Type B pancreatic cell (in vitro differentiated cells): ENCODE measurements at places on chromosomes 16 and 17. TPM values are rescaled to one million over a fixed set of nuclear protein-coding genes. Genes with fewer than 3 reads are reported as not detected.

DNA sequence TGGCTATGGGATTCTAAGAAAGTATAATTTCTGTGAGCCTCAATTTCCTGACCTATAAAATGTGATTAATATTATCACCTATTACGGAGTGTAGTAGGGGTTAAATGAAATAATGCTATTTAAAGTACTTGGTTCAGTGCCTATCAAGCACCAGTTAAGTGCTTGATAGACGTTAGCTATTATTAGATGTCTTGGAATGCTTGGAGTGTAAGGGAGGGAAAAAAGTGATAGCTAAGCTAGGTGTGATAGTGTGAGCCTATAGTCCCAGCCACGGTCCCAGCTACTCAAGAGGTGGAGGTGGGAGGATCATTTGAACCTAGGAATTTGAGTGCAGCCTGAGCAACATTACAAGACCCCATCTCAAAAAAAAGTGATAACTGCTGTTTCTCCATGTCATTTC, 7.5 kb downstream of the ORC6 start:
- peaks cover 19% of the 10 kb centered on the region for H3K36me3 ChIP-seq
- no peak for DNase-seq
- H3K27ac ChIP-seq, result no peak overlapping the region
- no peaks in the 10 kb centered on the region for H3K27me3 ChIP-seq

DYNLRB2 gene
- total RNA-seq, result 2.3 and 4.3 TPM in 2 replicates

- H3K4me3 ChIP-seq, result no peak overlapping the region
- no peaks in the 10 kb centered on the region for H3K27me3 ChIP-seq
- no peak overlapping the region for H3K27ac ChIP-seq
- peaks cover 8% of the 10 kb centered on the region for H3K4me1 ChIP-seq
- no peaks in the 10 kb centered on the region for H3K36me3 ChIP-seq
Measured at GRCh38 chr16:11283820-11284248, 2.7 kb upstream of the PRM1 start.

FOXN1 gene
- total RNA-seq, result 1.0 and 1.2 TPM in 2 replicates

- DNase-seq, result no peak
- peaks cover 8% of the 10 kb centered on the region for H3K36me3 ChIP-seq
- H3K27ac ChIP-seq, result peak overlapping the region; percentile 53
- H3K4me1 ChIP-seq, result peaks cover 42% of the 10 kb centered on the region
- no peak overlapping the region for H3K4me3 ChIP-seq
Measured at GRCh38 chr17:17119533-17119932, 77.3 kb downstream of the MPRIP start.

- H3K27ac ChIP-seq, result peak overlapping the region; percentile 30
- DNase-seq, result no peak
Measured at GRCh38 chr17:29162082-29162908, 17.9 kb downstream of the MYO18A start.

DNA sequence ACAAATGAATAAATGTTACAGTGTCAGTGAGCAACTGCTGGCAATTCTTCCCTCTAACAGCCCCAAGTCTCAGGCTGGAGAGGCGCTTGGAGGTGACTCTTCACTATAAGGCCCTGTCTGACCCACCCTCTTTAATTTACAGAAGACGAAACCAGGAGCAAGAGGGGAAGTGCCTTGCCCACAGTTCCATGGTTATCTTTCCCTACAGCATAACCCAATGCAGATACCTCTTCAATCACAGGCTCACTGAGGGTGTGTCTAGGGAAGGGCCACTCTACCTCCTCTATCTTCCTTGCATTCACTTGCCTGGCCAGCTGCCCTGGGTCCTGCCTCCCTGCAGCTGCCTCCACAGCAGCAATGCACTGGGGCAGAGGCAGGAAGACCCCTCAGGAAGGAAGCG, 9.6 kb upstream of the N4BP1 start:
- peaks cover 5% of the 10 kb centered on the region for H3K4me1 ChIP-seq
- no peaks in the 10 kb centered on the region for H3K36me3 ChIP-seq
- no peak overlapping the region for H3K4me3 ChIP-seq
- peaks cover 23% of the 10 kb centered on the region for H3K27me3 ChIP-seq
- DNase-seq, result no peak

- H3K4me1 ChIP-seq, result no peaks in the 10 kb centered on the region
- peak; percentile 64 for DNase-seq
- H3K27ac ChIP-seq, result no peak overlapping the region
- H3K27me3 ChIP-seq, result no peaks in the 10 kb centered on the region
- no peak overlapping the region for H3K4me3 ChIP-seq
- peaks cover 10% of the 10 kb centered on the region for H3K36me3 ChIP-seq
Measured at GRCh38 chr17:260031-260791, 78.8 kb upstream of the DOC2B start.

C17orf107 gene
- 4.4 and 9.3 TPM in 2 replicates for total RNA-seq

PRSS36 gene
- 1.8 and 2.0 TPM in 2 replicates for total RNA-seq

GPR142 gene
- total RNA-seq, result 4.1 and 8.8 TPM in 2 replicates

DNA sequence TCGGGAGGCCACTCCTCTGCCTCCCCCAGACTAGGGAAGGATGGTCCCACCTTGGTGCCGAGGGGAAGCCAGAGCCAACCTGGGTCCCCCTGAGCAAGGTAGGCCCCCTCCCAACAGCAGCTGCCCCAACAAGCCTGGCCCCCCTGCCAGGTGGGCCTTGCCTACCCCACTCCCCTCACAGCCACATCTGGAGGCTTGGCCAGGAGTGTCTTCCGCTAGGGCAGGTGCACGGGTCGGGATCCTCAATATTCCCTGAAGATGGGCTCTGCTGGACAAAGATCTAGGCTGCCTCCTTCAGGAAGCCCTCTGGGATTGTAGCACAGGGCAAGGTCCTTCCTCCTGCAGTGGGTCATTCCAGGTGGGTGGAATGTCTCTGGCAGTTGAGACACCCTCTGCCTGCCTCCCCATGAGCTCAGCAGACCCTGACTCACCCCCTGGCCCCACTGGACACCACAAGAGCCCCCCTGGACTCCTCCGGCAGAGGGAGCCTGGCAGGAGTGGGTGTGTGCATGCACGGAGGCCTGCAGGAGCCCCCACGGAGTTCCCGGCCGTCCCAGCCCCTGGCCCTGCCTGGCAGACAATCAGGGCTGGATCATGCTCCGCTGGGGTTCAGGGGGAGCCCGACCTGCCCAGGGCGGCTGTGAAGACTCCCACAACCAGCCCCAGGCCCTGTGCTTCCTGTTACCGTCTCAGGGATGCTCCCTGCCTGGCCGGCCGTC, 435 bp downstream of the C1QTNF8 start:
- no peaks in the 10 kb centered on the region for H3K27me3 ChIP-seq
- no peaks in the 10 kb centered on the region for H3K4me1 ChIP-seq
- H3K27ac ChIP-seq, result no peak overlapping the region
- DNase-seq, result no peak
- H3K4me3 ChIP-seq, result no peak overlapping the region

CHST5 gene
- 0.60 and 1.9 TPM in 2 replicates for total RNA-seq

APOH gene
- 4.1 and 6.4 TPM in 2 replicates for total RNA-seq

TEKT5 gene
- 0.41 and 0.52 TPM in 2 replicates for total RNA-seq

GRCh38 chr17:50853781-50854180, 12.4 kb downstream of the TOB1 start:
- peaks cover 8% of the 10 kb centered on the region for H3K27me3 ChIP-seq
- peaks cover 24% of the 10 kb centered on the region for H3K4me1 ChIP-seq
- H3K4me3 ChIP-seq, result no peak overlapping the region
- H3K36me3 ChIP-seq, result no peaks in the 10 kb centered on the region
- DNase-seq, result peak; percentile 18

GRCh38 chr17:2929881-2930533, 133.4 kb downstream of the OR1D5 start:
- H3K27me3 ChIP-seq, result no peaks in the 10 kb centered on the region
- H3K4me3 ChIP-seq, result no peak overlapping the region
- peaks cover 31% of the 10 kb centered on the region for H3K4me1 ChIP-seq
- no peaks in the 10 kb centered on the region for H3K36me3 ChIP-seq

DNA sequence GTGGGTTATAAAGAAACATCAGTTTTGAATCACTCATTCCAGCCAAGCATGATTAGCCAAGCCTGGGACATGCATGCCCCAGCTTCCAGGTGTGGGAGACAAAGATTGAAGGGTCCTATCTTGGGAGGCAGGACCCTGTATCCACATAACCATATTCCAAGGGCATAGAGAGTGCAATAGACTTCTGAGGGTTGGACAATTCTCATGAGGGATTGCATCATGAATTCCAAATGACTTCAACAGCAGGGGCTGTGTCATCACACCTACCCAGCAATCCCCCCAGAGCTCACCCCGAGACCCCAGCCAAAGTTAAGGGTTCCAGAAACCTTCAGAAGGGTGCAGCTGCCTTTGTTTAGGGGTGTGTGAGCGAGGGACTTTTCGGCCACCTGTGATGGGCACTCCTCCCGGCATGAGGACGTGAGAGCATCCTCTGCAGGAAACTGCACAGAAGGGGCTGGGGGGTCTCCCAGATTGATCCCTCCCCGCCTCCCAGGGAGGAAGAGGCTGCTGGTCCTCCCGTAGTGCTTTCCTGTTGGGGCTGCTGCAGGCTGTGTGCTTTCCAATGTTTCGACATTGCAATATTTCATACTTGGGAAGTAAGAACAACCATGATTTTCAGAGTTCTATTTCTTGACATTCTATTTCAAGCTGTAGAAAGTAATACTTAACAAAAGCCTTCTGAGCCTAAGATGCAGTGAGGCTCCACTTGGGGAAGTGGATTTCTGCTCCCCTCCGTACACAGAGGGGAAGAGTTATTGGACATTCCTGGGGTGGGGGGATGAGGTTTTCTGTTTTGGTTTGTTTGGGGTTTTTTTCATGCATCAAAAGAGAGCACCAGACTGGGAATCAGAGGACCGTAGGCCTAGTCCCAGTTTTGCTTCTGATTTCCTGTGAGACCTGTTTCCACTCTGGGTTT, 13.3 kb upstream of the PITPNM3 start:
- peaks cover 3% of the 10 kb centered on the region for H3K36me3 ChIP-seq
- H3K4me1 ChIP-seq, result peaks cover 25% of the 10 kb centered on the region
- no peaks in the 10 kb centered on the region for H3K27me3 ChIP-seq
- no peak overlapping the region for H3K27ac ChIP-seq
- H3K4me3 ChIP-seq, result no peak overlapping the region

- H3K4me3 ChIP-seq, result no peak overlapping the region
- DNase-seq, result no peak
- H3K36me3 ChIP-seq, result peaks cover 4% of the 10 kb centered on the region
- H3K4me1 ChIP-seq, result no peaks in the 10 kb centered on the region
- peak overlapping the region; percentile 61 for H3K27ac ChIP-seq
Measured at GRCh38 chr16:324451-325334, 27.8 kb downstream of the AXIN1 start.

GSDMA gene
- total RNA-seq, result not detected in 2 replicates

- no peak for DNase-seq
- H3K4me3 ChIP-seq, result no peak overlapping the region
- no peak overlapping the region for H3K27ac ChIP-seq
- no peaks in the 10 kb centered on the region for H3K27me3 ChIP-seq
Measured at GRCh38 chr16:81995651-81996050, 15.6 kb downstream of the SDR42E1 start.

- peaks cover under 1% of the 10 kb centered on the region for H3K27me3 ChIP-seq
- H3K36me3 ChIP-seq, result peaks cover 10% of the 10 kb centered on the region
- no peak overlapping the region for H3K4me3 ChIP-seq
- H3K27ac ChIP-seq, result peak overlapping the region; percentile 27
- peaks cover 10% of the 10 kb centered on the region for H3K4me1 ChIP-seq
Measured at GRCh38 chr16:50038756-50039529, 13.9 kb downstream of the CNEP1R1 start.

CFAP52 gene
- 7.0 TPM in 1 of 2 replicates, not detected in the other for total RNA-seq

DNA sequence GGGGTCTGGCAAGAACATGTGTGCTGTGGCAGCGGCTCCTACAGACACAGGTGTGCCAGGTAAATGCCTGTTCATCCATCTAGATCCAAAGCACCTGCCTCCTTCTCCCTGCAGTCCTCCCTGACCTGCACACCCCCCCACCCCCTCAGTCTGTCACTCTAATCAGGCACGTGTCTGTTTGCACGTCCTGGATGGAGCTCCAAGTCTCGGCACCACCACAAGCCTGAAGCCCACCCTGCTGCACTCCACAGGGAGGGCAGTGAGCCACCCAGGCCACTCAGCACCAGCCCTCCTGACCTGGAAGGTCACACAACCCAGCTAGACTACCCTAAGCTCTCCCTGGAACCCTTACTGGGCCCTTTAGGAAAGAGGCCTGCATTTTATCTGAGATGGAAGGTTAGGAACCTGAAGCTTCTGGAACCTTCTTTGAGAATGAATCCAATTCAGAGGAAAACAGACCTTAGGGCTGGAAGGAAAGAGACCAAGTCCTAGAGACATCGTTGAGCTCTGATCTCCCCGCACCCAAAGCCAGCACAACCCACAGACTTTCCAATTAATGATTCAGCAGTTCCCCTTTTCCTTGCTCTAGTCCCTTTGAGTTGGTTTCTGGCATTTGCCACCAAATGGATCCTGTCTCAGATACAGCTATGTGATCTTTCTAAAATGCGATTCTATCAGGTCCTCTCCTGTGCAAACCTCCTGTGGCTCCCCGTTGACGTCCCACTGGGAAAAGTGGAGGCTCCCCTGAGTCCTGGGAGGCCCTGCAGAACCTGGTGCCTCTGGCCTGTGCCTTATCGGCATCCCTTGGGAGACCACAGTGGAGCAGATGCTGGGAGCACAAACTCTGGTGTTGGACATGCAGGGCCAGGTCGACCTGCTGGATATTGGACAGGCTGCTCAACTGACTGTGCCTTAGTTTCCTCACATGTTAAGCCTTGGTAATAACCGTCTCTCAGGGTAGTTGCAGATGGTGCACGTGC, 67.9 kb downstream of the PRMT7 start:
- H3K27ac ChIP-seq, result no peak overlapping the region
- H3K4me3 ChIP-seq, result no peak overlapping the region
- peaks cover 14% of the 10 kb centered on the region for H3K4me1 ChIP-seq
- no peaks in the 10 kb centered on the region for H3K27me3 ChIP-seq
- H3K36me3 ChIP-seq, result no peaks in the 10 kb centered on the region

- H3K27ac ChIP-seq, result no peak overlapping the region
- H3K36me3 ChIP-seq, result peaks cover 5% of the 10 kb centered on the region
- DNase-seq, result peak; percentile 62
- H3K4me1 ChIP-seq, result no peaks in the 10 kb centered on the region
- no peak overlapping the region for H3K4me3 ChIP-seq
Measured at GRCh38 chr17:76088041-76088867, 9.3 kb downstream of the ZACN start.

HOXB6 gene
- 17.6 and 20.3 TPM in 2 replicates for total RNA-seq

GRCh38 chr16:79798416-79799053, 198.0 kb upstream of the MAF start:
- H3K4me3 ChIP-seq, result no peak overlapping the region
- no peaks in the 10 kb centered on the region for H3K27me3 ChIP-seq
- no peak for DNase-seq
- no peaks in the 10 kb centered on the region for H3K36me3 ChIP-seq
- no peak overlapping the region for H3K27ac ChIP-seq
- H3K4me1 ChIP-seq, result no peaks in the 10 kb centered on the region

- H3K36me3 ChIP-seq, result no peaks in the 10 kb centered on the region
- no peaks in the 10 kb centered on the region for H3K27me3 ChIP-seq
- H3K27ac ChIP-seq, result peak overlapping the region; percentile 87
- peak overlapping the region; percentile 88 for H3K4me3 ChIP-seq
Measured at GRCh38 chr17:1491443-1492248, 840 bp downstream of the MYO1C start.

- H3K36me3 ChIP-seq, result peaks cover 10% of the 10 kb centered on the region
- no peak for DNase-seq
- no peak overlapping the region for H3K27ac ChIP-seq
Measured at GRCh38 chr17:4956493-4957061, 5.7 kb downstream of the ENO3 start.

HOXB9 gene
- total RNA-seq, result 1.6 and 9.4 TPM in 2 replicates

NTN1 gene
- 10.7 and 17.4 TPM in 2 replicates for total RNA-seq

- H3K27ac ChIP-seq, result no peak overlapping the region
- no peak overlapping the region for H3K4me3 ChIP-seq
- H3K4me1 ChIP-seq, result peaks cover 5% of the 10 kb centered on the region
Measured at GRCh38 chr16:30031477-30031918, 427 bp upstream of the TLCD3B start.

- DNase-seq, result peak; percentile 67
- peak overlapping the region; percentile 89 for H3K4me3 ChIP-seq
- H3K27me3 ChIP-seq, result no peaks in the 10 kb centered on the region
Measured at GRCh38 chr17:81890447-81891302, 711 bp downstream of the ALYREF start.
